Left colon (tissue), 2 donors: ENCODE measurements at places on chromosomes 16 and 17.

DNA sequence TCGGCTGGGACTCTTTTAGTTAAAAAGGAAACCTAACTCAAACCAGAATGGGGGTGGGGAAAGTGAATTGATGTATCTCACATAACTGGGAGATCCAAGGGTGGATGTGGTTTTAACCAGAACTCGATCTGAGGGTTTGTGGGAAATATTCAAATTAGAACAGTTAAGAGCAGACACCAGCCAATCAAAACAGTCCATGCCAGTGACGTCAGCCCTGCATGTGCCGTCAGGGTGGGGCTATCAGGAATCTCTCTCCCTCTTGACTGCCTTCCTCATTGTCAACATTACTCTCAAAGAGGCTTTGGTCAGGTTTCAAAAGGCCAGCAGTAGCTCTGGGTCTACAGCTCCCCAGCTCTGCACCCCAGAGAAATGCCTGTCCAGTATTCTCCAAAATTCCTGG is 94.2 kb upstream of the HSBP1 start:
- no peak for DNase-seq

DNA sequence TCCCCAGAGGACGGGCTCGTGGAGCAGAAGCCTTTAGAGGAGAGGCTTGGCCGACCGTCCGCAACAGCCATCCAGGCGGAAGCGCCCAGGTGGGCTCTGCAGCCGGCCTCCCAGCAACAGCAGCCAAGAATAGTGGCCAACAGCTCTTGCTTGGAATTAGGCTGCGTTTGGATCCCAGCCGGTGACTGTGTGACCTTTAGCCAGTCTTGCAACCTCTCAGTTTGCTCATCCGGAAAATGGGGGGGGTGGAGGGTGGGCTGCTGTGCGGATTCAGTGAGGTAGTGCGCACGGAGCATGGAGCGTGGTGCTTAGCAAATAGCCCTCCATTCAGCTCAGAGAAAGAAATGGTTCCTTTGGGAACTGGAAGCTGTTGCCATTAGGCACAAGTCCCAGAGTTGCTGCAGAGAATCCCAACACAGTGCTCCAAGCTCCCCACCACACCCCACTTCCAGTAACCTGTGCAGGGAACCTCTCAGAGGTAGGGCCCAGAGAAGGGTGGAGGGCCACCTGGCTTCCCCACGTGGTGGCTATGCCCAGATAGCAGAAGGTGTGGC is 46.7 kb downstream of the RTN4RL1 start:
- DNase-seq: no peak

DNA sequence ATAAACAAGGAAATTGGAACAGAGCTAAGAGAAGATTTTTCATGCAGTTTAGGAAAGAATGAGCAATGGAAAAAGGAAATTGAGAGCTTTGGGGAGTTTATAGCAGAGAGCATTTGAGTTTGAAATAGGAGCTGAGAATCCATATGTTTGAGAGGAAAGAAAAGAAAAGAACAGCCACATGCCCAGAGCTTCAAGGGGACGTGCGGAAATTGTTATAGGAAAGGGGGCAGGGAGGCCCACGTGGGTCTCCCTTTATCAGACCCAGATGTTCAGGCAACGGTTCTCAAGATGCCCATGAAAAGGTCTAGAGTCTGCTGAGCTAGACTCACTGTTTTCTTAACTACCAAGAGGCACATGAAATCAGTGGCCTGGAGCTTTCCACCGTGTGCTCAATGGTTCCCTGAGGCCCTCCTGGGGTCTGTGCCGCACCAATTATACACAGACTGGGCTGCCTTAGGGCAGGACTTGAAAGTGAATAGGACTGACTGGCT is 31.2 kb downstream of the CHD9 start:
- no peak for DNase-seq

- no peak for DNase-seq
These were observed 1.8 kb downstream of the ALKBH5 start for GRCh38 chr17:18185391-18185790.

DNA sequence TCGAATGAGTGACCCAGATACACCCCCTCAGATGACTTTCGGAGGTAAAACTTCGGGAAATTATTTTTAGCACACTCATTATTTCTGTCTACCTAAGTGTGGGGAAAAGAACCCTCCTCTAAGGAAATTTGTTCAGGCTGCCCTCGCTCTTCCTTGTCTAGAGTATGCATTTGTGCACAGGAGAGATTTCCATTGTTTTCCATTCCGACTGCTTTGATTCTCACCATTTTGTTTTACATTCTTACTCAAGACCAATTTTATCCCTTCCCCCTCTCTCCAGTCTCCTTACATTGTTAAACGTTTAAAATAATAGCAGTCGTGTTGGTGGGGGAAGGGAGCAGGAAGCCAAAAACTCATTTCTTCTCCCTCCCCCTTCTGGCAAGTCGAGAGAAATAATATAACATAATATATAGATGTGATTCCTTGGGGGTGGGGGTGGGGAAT is 1.5 kb upstream of the CHD3 start:
- no peak for DNase-seq

- DNase-seq: peak; percentile 31
These were observed 31.2 kb downstream of the NSMCE1 start for GRCh38 chr16:27237219-27238015.
